Caudate nucleus (tissue), 63 donors: ENCODE measurements at places on chromosomes 7 and 10.

DNA sequence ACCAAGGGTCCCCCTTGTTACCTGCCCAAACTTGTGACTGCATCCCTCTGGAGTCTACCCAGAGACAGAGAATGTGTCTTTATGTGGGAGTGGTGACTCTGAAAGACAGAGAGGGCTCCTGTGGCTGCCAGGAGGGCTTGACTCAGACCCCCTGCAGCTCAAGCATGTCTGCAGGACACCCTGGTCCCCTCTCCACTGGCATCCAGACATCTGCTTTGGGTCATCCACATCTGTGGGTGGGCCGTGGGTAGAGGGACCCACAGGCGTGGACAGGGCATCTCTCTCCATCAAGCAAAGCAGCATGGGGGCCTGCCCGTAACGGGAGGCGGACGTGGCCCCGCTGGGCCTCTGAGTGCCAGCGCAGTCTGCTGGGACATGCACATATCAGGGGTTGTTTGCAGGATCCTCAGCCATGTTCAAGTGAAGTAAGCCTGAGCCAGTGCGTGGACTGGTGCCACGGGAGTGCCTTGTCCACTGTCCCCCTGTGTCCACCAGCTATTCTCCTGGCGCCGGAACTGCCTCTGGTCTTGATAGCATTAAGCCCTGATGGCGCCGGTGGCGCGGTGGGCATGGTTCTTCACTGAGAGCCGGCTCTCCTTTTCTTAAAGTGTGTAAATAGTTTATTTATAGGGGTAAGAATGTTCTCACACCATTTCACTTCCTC is 19.4 kb upstream of the SH2D4B start:
- no peak for DNase-seq

GRCh38 chr7:22117222-22117621 is 171.5 kb upstream of the CDCA7L start:
- DNase-seq, result no peak

- DNase-seq, result no peak
Measured at GRCh38 chr7:47982610-47983009, 3.2 kb upstream of the HUS1 start.

GRCh38 chr7:150428671-150429451 is 21.6 kb upstream of the GIMAP8 start:
- no peak for DNase-seq

GRCh38 chr7:151629713-151630272 is 110.1 kb upstream of the RHEB start:
- DNase-seq, result no peak

DNA sequence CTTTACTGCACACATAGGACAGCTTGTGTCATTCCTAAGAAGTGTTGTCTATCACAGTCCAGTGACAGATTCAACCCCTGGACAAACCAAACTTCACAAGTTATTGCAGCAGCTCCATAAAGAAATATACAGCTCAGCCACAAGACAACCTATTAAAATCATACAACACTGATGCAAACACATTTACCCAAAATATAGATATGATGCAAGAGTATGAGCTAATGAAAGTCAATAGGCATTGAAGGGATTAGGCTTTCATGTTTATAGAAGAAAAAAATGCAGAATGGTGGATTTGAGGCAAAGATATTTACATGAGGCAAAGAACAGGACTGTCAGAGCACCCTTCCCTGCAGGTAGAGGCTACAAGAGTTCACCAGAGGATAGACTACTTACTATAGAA is 14.9 kb upstream of the RAPGEF5 start:
- no peak for DNase-seq

- no peak for DNase-seq
Measured at GRCh38 chr7:71419546-71420337, 287.8 kb downstream of the GALNT17 start.
